Posterior cingulate gyrus (tissue), 11 donors: ENCODE measurements at places on chromosomes 1 and 21.

DNA sequence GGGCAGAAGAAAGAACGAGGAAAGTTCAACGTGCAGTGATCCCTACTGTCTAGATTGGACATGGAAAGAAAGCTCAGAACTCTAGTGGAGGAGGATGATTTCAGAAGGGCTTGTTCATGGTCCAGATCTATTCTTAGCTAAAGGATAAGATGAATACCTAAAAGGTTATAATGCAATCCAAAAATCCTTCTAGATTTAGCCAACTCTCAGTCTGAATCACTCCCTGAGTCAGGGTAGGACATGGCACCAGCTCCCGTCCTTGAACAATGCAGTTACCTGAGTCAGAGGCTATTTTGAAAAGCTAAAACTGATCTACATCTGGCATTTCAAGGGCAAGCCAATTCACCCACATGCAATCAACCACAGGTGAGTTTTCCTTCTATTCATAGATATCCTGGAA, 38.8 kb upstream of the HIVEP3 start:
- DNase-seq, result no peak

- no peak for DNase-seq
Measured at GRCh38 chr1:40096646-40096976, 441 bp downstream of the PPT1 start.

DNA sequence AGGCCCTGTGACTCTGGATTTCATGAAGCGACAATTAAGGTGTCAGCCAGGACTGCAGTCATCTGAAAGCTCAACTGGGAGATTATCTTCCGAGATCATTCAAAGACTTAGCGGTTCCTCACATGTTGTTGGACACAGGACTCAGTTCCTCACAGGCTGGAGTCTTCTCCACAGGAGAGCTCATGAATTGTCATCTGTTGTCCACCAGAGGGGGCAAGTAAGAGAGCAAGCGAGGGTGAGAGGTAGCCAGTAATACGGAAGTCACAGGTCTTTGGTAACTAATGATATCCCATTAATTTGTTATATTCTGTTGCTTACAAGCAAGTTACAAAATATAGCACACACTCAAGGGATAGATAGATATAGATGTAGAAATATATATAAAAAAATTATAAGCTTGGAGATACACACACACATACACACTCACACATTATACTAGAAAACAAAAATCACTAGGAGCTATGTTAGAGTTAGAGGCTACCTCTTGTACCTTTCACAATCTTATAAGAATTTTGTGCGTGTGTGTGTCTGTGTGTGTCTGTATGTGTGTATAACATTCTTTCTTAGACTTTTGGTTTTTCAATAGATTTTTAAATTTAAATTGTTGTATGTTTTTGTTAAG, 1695.3 kb downstream of the BRINP3 start:
- DNase-seq, result no peak

- peak; percentile 29 for DNase-seq
Measured at GRCh38 chr1:154325583-154326545, 539 bp downstream of the ATP8B2 start.

DNA sequence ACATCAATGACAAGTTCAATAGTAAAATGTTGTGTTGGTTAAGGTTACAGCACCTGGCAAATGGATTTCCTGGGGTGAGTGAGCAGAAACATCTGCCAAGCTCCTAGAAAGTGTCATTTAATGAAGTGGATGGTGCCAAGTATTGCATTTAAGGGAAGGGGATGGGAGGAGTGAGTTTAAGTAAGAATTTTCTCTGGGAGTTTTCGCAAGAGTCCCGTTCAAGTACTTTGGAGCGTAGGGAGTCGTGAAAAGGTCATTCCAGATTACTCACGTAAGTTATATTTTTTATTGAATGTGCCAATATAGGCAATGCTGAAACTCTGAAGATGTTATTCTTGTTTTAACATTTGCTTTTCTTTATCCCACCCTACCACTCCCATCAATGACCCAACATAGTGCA, 117.4 kb upstream of the RAB3GAP2 start:
- DNase-seq, result no peak

GRCh38 chr1:11207898-11208611, 18.9 kb downstream of the ANGPTL7 start:
- no peak for DNase-seq

- DNase-seq, result no peak
Measured at GRCh38 chr1:212478467-212479025, 45.8 kb downstream of the NENF start.

DNA sequence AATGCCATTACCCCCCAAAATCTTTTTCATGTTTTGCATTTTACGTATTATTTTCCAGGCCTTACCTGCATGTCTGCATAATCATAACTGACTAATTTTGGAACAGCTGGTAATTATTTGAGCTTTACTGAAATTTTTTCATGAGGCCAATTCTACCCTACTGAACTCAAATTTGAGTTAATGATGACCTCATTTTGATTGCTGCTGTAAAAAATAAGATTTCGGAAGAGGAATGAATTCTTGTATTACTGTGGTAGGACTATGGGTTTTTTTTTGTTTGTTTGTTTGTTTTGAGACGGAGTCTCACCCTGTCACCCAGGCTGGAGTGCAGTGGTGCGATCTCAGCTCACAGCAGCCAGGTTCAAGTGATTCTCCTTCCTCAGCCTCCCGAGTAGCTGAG, 2.6 kb upstream of the METTL18 start:
- no peak for DNase-seq

GRCh38 chr1:64098436-64098835, 105.0 kb upstream of the UBE2U start:
- no peak for DNase-seq

DNA sequence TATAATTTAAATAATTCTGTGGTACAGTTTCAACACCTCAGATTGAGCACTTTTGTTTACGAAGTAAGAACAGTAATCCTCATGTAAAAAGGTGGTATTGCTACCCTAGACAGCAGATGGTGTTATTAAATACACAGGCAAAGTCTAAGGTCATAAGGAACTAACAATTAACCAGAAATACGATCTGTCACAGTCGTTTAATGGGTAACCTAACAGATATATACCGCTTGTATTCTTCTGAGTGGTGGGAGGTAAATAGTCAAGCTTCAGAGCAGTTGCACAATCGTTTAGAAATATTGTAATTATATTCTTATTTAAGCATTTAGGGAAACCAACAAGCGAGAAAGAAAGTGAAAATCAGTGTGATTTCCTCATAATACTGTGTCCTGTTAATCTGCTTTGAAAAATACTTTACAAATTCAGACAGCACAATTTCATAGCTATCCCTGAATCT, 9.8 kb upstream of the IRF2BP2 start:
- no peak for DNase-seq

DNA sequence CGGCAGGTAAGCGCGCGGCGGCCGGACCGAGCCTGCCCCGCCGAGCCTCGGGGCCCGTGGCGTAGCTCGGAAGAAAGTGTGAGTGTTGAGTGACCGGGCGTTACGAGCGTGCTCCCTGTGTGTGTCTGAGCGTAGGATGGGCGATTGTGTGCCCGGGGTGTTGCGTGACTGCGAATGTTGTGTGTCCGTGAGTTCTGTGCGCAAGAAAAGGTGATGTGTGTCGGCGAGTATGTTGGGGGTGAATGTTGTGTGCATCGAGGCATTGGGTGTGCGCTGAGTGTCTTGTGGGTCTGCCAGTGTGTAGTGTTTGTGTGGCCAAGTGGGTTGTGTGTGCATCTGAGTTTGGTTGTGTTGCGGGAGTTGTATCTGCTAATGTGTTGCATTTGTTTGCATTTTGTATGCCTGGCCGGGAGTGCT, 398 bp downstream of the PTPRU start:
- no peak for DNase-seq

DNA sequence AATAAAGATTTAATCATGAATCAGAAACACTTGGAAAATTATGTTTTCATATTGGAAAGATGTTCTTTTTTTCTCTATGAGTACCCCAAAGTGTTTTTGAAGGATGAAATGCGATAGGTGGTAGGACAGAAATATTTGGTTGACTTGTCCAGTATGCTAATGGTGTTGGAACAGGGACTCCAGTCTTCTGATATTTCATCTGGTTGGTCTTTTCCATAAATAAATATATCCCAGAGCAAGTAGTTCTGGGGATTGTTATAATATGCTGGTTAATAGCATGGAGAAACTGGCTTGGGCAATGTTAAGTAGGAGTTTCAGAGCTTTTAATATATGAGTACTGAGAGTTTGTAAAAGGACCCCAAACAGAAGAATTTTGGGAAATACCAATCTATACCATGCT, 8.7 kb downstream of the PGM1 start:
- no peak for DNase-seq

DNA sequence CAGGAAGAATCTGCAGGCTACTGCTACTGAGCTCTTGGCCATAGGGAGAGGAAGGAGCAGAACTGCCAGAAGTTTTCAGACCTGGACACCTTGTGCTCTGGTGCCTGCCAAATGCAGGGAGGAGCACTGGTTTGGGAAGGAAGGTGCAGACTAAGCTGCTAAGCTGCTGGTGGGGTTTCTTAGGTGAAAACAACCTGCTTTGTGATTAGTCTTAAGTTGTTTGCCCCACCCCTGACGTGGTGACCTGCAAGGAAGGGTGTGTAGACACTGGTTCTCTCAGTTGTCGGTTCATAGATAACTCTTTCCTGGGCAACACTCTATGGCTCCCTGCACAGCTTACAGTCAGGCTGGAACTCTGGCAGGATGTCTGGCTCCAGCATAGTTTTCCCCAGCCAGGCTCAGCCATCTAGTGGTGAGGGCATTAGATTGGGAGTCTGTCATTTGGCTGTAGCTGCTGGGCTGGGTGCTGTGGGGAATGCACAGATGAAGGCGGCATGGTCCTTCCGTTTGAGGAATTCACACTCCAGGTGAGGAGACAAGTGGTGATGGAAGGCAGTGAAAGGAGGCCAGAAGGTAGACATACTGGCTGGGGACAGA, 10.3 kb upstream of the S100A10 start:
- no peak for DNase-seq

DNA sequence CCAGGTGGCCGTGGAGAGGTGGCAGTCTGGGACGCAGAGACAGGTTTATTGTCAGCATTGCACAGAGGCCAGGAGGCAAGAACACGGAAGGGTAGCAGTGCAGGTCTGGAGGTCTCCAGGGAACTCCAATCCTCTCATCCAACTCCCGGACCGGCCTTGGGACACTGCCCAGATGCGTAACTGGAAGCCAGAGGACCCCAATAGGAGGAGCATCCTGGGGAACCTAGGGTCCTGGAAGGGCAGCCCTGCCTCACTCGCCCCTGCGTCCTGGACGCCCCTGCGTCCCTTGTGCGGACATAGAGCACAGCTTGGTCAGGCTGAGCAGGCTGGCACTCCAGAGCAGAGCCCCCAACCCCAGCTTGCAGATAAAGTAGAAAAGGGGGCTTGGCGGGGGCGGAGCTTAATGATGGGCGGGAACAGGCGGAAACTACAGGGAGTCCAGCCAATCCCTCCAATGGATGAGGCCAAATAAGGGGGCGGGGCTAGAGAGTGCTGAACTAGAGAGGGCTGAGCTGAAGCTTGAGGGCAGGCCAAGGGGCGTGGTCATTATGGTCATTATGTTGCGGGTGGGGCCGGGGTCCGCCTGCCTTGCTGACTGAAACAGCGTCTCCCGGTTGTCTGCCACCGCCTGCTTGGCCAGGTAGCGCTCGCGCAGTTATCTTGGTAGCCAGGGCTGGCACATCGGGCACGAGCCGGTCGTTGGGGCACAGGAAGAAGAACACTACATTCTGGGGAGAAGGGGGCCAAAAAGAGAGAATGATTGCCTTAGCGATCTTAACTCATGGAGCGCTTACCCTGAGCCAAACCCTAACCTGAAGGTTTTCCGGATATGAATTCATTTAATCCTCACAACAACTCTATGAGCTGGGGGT, 3.7 kb upstream of the ARHGEF19 start:
- peak; percentile 38 for DNase-seq

DNA sequence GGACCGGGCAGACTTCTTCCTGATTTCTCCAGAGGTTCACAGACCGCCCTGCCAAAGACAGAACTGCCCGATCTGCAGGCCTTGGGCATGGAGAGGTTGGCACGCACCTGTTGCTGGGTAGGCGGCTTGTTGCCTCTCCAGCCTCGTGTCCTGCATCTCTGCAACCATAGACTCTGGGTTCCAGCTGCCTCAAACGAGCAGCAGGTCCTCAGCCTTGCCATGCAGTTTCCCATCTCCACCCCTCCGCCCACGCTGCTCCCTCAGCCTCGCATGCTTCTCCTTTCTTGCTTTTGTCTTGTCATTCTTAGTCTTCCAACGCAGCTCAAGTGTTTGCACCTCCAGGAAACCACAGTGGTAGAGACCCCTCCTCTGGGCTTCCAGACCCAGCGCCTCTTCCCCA, 126.2 kb downstream of the LACTBL1 start:
- no peak for DNase-seq

GRCh38 chr1:197807739-197808453, 32.6 kb upstream of the DENND1B start:
- no peak for DNase-seq

DNA sequence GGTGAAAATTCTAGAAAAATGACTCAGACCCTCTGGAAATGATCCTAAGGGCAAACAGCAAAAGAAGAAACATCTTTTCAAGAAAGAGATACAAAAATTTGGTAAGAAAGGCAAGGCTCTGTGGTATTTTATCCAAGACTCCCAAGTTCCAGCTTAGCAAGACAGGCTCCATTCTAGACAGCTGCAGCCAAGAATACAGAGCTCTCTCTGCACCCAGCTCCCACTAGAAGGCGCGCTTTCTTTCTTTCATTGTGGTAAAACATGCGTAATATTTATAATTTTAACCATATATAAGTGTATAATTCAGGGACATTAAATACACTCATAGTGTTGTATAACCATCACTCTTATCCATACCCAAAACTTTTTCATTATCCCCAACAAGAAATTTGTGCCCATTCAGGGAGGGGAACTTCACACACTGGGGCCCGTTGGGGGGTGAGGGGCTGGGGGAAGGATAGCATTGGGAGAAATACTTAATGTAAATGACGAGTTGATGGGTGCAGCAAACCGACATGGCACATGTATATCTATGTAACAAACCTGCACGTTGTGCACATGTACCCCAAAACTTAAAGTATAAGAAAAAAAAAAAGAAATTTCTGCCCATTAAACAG, 2.2 kb upstream of the HFM1 start:
- DNase-seq, result no peak

DNA sequence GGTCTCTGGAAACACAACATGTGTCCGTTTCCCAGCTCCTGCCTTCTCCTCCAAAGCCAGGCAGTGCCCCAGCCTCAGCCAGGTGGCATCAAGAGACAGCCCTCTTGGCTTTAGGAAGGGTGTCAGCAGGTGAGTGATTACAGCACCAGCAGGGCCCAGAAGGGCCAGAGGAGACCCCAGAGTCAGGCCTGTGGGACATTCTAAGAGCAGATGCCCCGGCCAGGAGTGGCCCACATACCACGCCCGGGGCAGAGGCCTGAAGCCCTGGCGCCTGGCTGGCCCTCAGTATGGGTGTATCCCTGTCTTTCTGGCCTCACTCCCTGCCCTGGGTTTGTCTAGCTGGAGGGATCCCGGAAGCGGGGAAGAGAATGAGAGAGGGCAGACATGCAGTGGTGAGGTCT, 109.2 kb downstream of the CASZ1 start:
- no peak for DNase-seq

- no peak for DNase-seq
Measured at GRCh38 chr1:222187566-222188332, 360.2 kb downstream of the HHIPL2 start.

- no peak for DNase-seq
Measured at GRCh38 chr21:33896691-33897090, 18.9 kb downstream of the ATP5PO start.

GRCh38 chr1:2962541-2962940, 58.7 kb upstream of the ACTRT2 start:
- no peak for DNase-seq

GRCh38 chr1:6822530-6823359, 37.5 kb downstream of the CAMTA1 start:
- no peak for DNase-seq
